ENCODE measurements at places on chromosomes 11 and 22.

DNA sequence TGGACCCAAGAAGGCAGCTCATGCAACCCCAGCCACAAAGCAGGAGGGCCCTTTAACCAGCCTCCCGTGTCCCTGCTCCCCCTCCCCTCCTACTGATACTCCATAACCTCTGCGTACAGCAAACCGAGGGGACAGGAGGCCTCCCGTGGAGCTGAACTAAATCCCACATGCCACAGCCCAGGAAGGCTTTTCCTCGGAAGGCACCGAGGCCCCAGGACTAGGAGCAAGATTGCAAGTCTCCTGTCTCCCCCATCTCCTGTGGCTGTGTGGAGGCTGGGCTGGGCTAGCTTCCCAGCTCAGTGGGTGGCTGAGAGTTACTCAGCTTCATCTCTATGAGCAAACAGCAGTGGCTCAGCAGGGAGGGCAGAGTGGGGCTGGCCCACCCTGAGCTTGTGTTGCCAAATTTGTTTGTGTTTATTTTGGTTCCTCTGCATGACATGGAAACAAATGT is 62.7 kb upstream of the NECTIN1 start:
- DNase-seq = peak; percentile 85

- DNase-seq = no peak
Measured at GRCh38 chr11:40882301-40882700, 577.2 kb downstream of the LRRC4C start.

DNA sequence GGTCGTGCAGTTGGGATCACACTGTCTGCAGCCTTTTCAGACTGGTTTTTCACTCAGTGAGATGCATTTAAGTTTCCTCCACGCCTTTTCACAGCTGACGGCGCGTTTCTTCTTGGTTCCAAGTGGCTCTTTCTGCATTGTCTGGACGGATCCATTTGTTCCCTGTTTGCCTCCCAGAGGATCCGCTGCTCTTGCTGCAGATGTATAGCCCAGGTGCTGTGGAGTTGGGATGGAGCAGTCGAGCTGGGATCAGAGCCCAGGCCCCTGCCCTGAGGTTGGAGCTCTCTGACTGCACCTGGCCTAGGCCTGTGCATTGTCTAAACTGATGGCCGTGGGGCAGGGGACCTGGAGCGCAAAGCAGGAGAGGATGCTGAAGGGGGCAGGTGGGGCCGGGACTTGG is 51.6 kb downstream of the PARVB start:
- DNase-seq = no peak

DNA sequence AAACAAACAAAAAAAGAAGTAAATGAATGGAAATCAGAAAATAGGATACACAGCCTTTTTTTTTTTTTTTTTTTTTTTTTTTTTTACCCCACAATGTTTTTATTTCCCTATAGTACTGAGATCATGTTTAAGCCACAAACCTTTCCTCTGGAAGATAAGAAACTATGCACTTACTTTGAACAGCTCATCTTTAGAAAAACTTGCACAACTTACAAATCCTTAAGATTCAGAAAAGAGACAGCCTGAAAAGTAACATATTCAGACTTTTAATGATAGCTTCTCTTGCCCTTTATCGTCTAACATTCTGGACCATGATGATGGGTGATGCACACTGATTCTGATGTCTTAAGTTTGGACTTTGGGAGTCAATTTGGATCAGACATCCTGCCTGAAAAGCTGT is 80.3 kb downstream of the TNRC6B start:
- peak; percentile 25 for DNase-seq

- no peak for DNase-seq
Measured at GRCh38 chr11:104529213-104529612, 365.3 kb upstream of the PDGFD start.

GRCh38 chr11:93540896-93541553 is 2.2 kb downstream of the SMCO4 start:
- no peak for DNase-seq

GRCh38 chr11:116507016-116507415 is 265.8 kb downstream of the BUD13 start:
- DNase-seq = no peak

- no peak for DNase-seq
Measured at GRCh38 chr11:115425816-115426215, 78.4 kb downstream of the CADM1 start.

DNA sequence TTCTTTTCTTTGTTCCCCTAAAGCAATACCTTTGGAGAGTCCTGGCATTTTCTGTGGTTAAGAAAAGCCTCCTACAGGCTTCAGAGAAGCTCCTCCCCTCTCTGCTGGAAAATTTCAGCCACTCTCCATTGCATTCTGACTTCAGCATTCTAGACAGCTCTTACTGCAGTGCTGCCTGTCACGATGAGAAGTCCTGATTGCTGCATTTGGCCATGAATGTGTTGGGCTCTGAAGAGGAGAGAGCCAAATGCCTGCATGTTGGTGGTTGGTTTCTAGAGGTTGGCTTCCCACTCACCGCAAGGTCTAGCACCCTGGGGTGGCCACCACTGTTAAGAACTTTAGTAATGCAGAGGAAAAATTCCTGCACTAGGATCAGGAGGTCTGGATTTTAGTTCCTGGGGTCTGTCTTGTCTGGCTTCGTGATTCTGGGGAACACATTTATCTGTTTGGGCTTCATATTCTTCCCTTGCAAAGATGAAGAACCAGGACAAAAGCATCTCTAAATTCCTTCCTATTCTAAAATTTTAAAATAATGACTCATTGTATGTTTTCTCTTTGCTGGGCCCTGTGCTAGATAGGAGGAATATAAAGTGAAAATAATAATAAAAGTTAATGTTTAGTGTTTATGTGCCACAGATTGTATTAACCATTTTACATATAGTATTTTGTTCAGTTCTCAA is 38.1 kb downstream of the COA4 start:
- peak; percentile 55 for DNase-seq

GRCh38 chr11:102591160-102591718 is 33.9 kb downstream of the MMP20 start:
- no peak for DNase-seq

- DNase-seq = no peak
Measured at GRCh38 chr11:69965821-69966582, 112.1 kb upstream of the ANO1 start.

DNA sequence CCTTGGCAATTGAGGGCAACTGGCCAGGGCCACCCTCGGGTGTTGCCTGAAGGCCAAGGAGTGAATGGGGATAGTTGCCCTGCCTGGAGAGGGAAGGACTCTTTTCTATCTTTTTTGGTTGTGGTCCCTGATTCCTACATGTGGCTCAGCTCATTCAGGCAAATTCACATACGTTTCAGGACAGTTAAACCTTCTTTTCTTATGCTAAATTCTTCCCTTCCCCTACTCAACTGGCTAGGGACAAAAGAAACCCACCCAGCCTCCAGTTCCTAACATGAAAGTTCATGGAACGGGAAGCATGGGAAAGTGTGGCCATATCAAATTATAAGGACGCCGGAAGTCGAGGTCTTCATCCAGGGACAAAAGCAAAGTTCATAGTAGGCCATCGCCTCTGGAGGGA is 26.3 kb upstream of the APLNR start:
- DNase-seq = no peak

GRCh38 chr11:3022300-3022967 is 30.3 kb upstream of the NAP1L4 start:
- DNase-seq = peak; percentile 61

DNA sequence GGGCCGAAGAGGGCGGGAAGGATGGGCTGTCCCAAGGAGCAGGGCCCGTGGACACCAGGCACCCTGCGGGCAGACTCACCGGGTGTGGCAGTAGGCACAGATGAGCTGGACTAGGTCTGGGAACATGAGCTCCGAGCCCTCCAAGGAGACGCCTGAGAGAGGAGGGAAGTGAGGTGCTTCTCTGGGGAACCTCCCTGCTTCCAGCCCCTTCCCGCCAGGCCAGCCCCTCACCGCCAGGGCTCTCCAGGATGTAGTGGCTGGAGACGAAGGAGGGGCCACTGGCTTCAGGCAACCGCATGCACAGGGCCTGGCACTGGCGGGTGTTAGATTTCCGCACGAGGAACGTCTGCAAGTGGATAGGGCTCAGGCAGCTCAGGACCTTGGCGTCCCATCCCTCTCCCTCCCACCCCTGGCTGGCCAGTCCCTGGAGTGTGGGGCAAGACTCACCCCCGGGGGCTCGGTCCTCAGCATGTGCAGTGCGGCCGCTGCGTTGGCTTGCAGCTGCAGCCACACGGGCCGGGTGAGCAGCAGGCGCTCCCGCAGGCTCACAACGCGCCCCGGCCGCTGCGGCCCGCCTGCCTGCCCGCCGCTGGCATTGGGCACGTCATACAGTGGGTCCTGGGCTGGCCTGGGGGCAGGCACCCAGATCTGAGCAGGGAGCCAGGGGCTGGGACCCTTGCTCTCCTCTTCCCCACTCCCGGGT is 552 bp downstream of the RIN1 start:
- peak; percentile 69 for DNase-seq

GRCh38 chr11:57776031-57776521 is 14.5 kb downstream of the CTNND1 start:
- DNase-seq = peak; percentile 79

DNA sequence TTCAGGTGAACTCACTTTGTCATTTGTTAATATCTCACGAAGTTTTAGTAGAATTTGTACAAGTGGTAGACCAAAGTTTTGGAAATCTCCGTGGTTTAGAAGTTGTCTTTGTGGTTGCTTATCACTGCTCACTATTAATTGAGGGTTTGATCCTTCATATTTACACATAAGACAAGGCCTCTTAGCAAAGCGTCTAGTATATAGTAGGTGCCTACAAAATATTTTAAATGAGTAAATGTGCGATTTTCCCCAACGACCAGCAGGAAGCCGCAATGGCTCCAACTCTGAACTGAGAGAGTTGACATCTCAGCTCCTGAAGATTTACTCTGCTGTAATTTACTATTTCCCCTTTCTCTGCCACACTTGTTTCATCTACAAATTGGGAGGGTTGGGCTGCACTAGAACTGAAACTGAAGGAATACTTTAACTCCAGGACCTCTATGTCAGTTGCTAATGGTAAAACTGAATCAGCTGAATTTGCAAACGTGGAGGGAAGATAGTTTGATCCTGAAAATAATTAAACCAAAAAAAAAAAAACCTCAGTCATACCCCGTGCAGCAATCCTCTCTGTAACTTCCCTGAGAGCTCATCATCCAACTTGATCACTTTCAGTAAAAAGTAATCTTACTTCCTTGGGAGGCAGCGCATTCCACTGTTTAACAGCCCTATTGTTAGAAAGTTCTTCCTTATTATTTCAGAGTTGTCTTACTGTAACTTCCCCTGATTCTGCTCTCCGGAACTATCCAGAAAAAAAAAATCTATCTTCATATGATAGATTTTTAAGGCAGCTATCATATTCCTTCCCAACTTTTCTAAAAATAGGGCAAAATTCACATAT is 1.3 kb upstream of the SBF2 start:
- no peak for DNase-seq

DNA sequence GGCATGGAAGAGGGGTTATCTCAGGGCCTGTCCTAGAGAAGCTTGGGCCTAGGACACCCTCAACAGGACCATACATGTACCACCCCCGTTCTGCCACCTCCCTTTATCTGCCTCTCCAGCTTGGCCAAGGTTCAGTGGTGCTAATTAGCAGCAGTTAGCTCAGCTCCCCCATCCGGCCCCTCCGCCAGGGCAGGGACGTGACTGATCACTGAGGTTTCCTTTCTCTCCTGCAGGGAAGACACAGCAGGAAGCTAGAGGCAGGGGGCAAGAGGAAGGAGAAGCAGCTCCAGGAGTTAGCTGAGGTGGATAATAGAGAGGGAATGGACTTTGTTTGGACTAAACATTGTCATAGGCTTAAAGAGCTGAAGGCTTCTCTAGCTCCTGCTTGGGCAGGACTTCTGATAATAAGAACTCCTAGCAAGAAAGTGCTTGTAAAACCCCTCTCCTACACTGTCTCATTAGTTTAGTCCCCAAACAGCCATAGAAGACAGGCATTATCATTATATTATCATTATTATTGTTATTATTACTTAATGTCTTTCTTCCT is 53.8 kb downstream of the BUD13 start:
- no peak for DNase-seq

DNA sequence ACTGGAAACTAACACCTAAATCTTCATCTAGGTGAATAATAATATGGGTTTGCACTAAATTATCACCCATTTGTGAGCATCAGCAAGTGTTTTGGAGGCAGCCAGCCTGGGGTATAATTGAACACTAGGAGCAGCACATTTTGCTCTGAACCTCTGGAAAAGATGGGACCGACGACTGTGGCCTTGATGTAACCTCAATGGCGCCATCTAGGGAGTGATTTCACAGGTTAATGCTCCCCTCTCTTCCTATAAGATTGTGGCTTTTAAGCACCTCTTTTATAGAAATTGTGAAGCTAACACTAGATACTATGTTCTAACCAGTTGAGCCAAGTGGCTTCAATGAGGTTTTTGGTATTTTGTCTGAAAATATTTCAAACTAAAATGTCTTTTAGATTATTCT is 203.7 kb downstream of the NELL1 start:
- DNase-seq = no peak

GRCh38 chr11:92838759-92839310 is 130.6 kb upstream of the MTNR1B start:
- DNase-seq = peak; percentile 15

- no peak for DNase-seq
Measured at GRCh38 chr11:1889224-1889930, 2.3 kb downstream of the PRR33 start.

DNA sequence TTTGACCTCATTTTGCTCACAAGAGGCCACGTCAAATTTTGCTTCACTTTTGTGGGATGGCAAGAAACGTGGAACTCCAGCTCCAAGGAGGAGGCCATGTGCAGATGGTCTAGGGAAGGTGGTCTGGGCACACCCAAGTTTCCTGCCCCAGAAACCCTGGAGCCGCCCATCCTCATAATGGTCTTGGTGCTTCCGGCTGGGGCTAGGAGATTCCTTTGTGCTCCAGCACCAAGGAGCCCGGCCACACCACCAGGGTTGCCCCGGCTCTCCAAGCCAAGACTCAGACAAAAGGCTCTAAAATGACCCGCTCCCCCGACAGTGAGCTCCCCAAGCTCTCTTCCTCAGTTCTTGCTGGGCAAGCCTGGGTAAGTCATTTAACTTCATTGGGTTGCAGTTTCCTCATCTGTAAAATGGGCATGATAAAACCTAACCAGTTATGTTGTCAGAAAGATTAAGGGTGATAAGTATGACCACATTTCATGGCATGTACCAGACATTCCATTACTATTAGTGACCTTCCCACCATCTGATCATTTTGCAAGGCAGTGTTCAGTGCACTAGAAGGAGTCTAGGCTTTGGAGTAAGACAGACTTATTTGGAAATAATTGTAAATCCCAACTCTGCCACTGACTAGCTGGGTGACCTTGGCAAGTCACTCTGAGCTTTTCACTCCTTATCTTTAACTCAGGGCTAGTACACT is 23.3 kb downstream of the DKK3 start:
- peak; percentile 94 for DNase-seq

DNA sequence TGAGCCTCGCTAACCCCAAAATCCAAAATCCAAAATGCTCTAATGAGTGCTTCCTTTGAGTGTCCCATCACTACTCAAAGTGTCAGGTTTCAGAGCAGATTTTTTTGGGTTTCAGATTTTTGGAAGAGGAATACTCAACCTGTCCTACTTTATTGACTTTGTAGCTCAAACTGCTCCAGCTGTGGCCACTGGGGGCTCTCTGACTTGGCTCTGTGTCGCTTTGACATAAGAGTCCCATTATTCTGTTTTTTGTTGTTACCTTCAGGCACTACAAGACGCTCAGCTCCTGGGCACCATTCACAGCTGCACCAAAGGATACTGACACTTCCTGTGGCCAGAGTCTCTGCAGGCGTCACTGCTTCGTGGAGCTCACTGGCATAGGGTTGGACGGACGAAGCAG is 41.1 kb downstream of the PHF21B start:
- no peak for DNase-seq

- DNase-seq = peak; percentile 92
Measured at GRCh38 chr11:69352715-69353319, 58.9 kb downstream of the MYEOV start.

- no peak for DNase-seq
Measured at GRCh38 chr22:30718938-30719337, 24.3 kb downstream of the OSBP2 start.

- no peak for DNase-seq
Measured at GRCh38 chr11:112751772-112752171, 209.4 kb upstream of the NCAM1 start.

Measured in fibroblast of skin of back (primary cell).